HT-29 (cell line): ENCODE measurements at places on chromosomes 2 and 18. TPM values are rescaled to one million over a fixed set of nuclear protein-coding genes. Genes with fewer than 3 reads are reported as not detected.

GRCh38 chr2:49959961-49960553, 805.7 kb upstream of the FSHR start:
- no peak for DNase-seq

DNA sequence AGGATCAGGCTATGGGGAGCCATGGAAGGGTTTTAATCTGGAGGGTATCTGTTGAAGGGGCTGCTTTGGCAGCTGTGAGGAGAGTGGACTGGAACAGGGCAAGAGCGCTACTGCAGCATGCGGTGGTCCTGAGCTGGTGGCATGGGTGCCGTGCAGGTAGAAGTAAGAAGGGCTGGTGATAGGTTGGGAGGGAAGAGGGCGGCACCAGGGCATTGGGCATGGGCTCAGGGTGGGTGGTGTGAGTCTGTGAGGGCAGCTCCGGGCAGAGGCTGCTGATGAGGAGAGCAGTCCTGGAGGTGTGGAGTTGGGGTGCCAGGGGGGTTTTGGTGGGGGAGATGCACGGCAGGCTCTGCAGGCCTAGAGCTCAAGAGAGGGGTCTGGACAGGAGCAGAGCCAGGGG, 2.1 kb downstream of the ACTG2 start:
- no peak for DNase-seq

- DNase-seq, result no peak
Observed at GRCh38 chr2:196513796-196514526, 125.6 kb upstream of the CCDC150 start.

SERPINB4 gene
- total RNA-seq, result not detected in 2 replicates
